Thoracic aorta (tissue), 2 donors: ENCODE measurements at places on chromosomes 6 and 20.

- no peak for DNase-seq
Observed at GRCh38 chr6:163897669-163898068, 483.2 kb downstream of the QKI start.

DNA sequence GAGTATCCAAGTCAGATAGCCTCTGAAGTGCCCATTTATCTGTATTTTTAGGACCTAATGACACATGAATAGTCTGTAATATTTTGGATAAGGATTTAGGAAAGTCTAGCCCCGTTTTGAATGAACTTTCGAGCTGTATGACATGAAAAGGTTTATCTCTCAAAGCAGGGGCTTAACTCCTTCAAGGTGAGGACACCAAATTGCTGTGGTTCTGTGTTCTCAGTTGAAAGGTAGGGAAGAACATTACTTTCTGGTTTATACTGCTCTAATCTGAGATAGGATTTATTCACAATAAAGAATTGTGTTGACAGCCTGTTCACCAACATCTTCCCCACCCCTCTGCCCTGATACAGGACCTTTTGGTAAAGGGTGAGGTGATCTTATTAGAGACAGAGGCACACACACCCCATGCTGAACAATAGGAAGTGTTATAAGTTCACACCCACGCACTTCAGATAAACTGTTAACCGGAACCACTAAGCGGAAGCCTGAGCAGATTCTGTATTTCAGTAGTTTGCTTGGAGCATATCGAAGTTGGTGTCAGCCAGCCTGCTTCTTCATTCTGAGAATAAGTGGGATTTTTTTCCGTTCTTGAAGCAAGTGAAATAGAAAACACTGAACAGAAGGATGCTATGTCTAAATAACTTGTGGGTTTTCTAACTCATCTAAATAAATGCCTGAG, 223.3 kb downstream of the TMEM242 start:
- DNase-seq: no peak

DNA sequence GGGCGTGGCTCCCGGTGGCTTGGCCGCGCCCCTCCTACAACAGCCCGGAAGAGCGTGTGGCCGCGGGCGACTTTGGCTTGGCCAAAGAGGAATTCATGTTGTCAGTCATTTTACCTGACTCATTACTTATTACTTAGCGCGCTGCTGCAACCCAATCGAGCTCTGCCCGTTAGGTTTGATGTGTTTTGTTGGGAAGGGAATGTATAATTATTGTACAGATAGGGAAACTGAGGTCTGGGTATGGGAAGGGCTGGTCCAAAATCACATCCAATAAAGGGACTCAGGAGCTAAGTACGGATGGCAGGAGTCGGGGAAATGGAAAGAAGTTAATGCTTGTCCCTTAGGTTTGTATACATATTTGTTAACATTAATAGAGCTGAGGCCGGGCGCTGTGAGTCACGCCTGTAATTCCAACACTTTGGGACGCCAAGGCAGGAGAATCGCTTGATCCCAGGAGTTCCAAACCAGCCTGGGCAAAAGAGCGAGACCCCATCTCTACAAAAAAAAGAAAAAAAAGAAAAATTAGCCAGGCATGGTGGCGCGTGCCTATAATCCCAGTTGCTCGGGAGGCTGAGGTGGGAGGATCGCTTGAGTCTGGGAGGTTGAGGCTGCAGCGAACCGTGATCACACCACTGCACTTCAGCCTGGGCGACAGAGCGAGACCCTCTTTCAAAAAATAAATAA, 639 bp upstream of the ZNF335 start:
- no peak for DNase-seq

GRCh38 chr6:168383062-168383854, 57.7 kb upstream of the SMOC2 start:
- no peak for DNase-seq

- no peak for DNase-seq
Observed at GRCh38 chr6:34688956-34689355, 7.6 kb downstream of the ILRUN start.

GRCh38 chr20:14785065-14785743, 447.8 kb upstream of the FLRT3 start:
- DNase-seq: no peak

GRCh38 chr6:84718038-84718955, 46.1 kb downstream of the TBX18 start:
- no peak for DNase-seq

DNA sequence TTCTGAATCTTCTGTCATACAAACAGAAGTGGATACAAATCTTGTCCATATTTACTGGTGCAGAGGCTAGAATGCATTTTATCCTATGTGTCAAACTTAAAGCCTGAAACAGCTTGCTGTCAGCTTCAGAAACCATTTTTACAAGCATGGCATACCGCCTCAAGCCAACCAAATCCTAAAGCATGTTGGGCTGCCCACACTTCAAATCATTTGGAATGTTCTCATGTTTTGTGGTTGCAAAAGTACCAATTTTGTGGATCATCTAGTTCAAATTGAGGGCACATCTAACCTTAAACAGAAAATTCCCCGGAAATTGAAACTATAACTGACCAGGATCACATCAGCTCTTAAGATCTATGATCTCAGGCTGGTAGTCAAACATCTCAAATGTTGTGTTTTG, 3.2 kb downstream of the GPR63 start:
- DNase-seq: no peak

DNA sequence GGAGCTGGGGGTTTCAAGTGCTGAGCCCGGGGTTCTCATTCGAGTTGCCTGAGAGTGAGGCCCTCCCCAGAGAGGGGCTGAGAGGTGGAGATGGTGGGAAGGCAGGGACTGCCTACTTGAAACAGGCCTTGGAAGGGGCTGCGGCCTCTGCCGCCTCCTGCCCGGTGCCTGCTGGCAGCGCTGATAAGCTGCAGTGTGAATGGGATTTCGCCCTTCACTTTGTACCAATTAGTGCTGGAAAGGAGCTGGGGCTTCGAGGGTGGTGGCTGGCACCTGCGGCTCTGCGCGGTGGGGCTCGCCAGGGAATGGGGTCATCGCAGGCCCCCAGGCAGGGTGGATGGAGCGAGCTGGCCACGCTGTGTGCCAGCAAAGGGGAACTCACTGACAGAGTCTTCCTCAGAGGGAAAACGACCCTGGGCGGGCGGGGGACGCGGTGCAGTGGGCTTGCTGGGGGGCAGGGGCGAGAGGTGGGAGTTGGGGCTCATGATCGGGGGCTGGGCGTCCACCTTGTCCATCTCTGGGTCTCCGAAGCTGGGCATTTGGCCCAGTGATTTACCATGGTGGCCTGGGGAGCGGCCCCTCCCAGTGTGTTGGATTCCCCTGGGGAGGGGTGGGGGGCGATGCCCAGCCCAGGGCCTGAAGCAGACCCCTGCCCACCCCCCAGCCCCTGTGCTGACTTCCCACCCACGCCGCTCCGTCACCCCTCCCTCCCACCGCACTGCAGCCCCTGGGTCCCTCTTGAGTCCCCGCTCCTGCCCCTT, 22.9 kb downstream of the COL20A1 start:
- DNase-seq: no peak

DNA sequence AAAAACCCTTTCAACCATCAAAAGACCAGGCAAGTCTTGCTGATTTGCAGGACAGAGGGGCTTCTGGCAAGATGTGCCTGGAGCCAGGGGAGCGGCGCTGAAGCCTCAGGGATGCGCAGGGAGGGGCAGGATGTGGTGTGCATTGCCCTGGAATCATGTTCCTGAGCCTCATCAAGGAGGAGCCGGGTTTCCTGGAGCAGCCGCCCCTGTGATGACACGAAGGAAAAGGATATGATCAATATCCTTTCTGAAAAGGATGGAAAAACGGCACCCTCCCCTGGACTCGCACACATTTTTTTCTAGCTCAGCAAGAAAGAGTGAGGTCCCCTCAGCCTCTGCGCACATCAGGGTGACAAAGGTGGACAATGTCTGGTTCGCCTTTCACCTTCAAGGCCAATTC, 173.1 kb upstream of the SSTR4 start:
- DNase-seq: no peak

GRCh38 chr6:137473598-137473997, 20.6 kb downstream of the OLIG3 start:
- no peak for DNase-seq

- DNase-seq: no peak
Observed at GRCh38 chr20:44618318-44618731, 33.2 kb downstream of the ADA start.

GRCh38 chr6:16944596-16944995, 157.3 kb upstream of the STMND1 start:
- no peak for DNase-seq

DNA sequence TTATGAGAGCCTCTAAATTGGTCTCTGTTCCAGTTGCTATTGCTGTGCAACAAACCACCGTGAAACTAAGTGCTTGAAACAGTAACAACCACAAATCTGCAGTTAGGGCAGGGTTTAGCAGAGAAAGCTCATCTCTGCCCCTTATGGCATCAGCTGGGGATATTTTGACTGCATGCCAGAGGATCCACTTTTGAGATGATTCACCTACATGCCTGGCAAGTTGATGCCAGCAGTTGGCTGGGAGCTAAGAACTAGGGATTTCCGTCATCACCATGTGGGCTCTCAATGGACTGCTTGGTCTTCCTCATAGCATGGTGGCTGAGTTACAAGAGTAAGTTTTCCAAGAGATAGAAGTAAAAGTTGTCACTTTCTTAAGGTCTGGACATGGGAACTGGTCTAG, 35.1 kb downstream of the PLCB4 start:
- DNase-seq: no peak

GRCh38 chr6:75503291-75503690, 9.7 kb upstream of the FILIP1 start:
- DNase-seq: no peak

DNA sequence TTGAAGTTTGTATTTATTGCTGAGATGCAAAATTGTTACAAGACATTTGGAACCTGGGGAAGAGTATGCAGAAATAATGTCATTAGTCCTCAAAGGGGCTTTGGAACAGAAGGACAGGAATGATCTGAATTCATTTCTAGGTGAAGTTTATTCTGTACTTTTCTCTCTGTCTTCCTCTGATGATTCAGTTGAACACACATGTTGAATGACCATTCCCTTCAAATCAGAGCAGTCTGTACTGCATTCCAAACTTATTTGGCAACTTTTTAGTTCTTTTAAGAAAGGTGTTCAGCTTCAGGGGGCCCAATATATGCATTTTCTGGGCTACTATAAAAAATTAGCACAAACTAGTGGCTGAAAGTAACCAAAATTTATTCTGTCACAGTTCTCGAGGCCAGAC, 213.9 kb upstream of the LAMP5 start:
- no peak for DNase-seq

- no peak for DNase-seq
Observed at GRCh38 chr20:21862259-21862946, 156.9 kb downstream of the PAX1 start.

DNA sequence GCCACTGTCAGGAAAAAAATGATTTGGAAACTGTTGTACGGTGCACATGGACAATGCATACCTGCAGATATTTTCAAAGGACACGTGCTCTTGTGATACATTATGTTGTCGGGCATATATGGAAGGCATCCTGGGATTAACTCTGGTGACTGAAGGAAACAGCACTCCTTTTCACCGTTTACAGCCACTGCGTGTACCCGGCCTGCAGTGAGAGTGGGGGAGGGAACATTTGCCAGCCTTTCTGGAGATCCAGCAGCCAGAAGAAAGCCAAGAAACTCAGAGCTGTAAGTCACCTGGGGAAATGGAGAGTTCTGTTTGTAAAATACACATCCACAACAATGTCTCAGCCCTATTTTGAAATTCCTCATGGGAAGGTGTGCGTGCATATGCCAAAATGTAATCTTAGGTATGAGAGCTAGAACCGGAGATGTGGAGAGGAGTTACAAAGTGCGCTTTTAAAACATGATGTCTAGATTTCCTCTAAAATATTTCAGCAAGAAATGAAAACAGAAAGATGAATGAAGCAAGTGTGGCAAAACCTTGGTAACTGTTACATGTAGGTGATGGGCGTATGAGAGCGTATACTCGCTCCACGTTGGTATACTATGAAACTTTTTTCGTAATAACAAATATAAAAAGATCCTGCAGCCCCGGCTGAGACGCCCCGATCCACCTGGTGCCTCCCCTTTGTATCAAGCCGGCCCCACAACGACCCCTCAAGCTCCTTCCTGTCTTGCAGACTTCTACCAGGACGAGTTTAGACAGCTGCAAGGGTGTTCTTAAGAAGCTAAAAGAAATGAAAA, 8.6 kb upstream of the FOXF2 start:
- DNase-seq: no peak

- DNase-seq: no peak
Observed at GRCh38 chr6:16591396-16592222, 169.7 kb downstream of the ATXN1 start.

DNA sequence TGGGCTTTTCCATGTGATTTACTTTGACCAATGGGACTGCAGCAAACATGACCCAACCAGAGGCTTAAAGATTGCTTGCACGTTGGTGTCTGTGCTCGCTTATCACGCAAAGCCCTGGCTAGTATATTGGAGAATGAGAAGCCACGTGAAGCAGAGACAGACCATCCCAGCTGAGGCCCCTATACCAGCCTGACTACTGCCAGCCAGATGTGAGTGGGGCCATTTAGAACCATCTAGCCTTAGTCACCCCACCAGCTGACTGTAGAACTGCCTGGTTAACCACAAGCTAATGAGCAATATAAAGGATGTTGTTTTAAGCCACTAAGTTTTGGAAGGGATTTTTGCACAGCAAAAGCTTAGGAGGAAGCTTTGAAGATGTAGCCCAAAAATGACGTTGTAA, 74.5 kb downstream of the MACROD2 start:
- no peak for DNase-seq

GRCh38 chr6:4637691-4638433, 138.3 kb upstream of the CDYL start:
- DNase-seq: no peak

DNA sequence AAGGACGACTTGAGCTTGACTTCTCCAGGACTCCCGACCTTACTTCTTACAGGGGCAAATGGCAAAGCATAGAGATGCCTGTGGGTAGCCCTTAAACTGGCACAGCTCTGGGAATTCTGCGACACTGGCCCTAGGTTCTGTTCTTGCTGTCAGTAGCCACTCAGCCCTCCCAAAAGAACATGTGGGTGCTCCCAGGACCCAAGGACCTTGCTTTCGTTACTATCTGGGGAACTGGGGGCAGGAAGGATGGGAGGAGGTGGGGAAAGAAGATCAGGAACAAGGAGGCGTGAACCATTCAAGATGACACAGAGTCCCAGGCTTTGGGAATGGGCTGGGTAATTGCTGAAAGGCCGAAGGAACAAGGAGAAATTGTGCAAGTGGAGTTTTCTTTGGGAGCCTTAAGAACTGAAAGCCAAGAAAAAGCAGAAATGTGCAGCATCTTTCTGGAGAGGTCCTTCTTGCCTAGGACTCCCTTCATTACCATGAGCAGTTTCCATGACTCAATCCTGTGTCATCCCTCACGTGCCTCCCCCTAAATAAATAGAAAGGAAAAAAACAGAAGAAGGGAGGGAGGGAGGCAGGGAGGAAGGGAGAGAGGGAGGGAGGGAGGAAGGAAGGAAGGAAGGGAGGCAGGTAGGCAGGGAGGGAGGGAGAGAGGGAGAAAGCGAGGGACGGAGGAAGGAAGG, 284.6 kb upstream of the FOXQ1 start:
- no peak for DNase-seq
